Stimulated activated CD4-positive, alpha-beta T cell treated with anti-CD3 and anti-CD28 coated beads, TNF-alpha, amount 100 ng/mL, for 24 hours (primary cell): ENCODE measurements at places on chromosomes 6 and 20.

DNA sequence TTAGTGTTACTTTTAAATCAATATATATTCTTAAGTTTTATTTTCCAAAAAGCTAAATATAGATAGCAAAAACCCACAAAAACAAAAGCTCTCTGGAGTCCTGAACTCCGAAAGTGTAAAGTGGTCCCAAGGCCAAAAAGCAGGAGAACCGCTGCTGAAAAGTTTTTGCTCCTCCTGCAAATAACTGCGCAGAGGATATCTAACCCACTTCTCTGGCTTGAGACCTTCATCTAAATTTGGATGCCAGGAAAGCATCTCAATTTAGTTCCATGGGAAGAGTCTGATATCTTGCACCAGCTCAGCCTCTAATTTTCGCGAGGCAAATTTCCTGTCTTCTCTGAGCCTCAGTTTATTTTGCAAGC, 523 bp downstream of the MRPS10 start:
- no peak for DNase-seq

DNA sequence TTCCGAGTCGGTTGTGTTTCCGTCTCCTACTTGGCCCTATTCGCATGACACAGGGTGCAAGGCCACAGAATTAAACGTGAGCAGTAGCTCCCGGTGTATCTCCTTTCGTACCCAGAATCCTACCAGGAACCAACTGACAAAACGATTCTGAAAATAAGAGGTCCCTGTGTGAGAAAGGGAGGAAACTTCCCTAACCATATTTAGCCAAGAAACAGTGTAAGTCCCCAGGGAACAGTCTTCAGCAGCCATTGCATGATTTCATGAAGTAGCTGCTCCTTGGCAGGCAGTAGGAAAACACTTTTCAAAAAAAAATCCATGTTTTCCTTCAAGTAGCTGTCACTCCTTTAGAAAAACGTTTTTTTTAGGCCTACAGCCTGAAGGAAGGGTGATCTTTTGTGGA, 46.9 kb downstream of the PDE10A start:
- DNase-seq: no peak

- DNase-seq: no peak
Observed at GRCh38 chr6:157593596-157593995, 212.6 kb downstream of the ZDHHC14 start.

- DNase-seq: no peak
Observed at GRCh38 chr6:78850621-78851020, 16.7 kb upstream of the IRAK1BP1 start.

- no peak for DNase-seq
Observed at GRCh38 chr20:61749406-61750075, 316.1 kb downstream of the TAF4 start.

- DNase-seq: no peak
Observed at GRCh38 chr20:20993372-20993771, 112.8 kb downstream of the LINC00237 start.

GRCh38 chr6:143539106-143539505, 27.6 kb upstream of the FUCA2 start:
- DNase-seq: no peak

DNA sequence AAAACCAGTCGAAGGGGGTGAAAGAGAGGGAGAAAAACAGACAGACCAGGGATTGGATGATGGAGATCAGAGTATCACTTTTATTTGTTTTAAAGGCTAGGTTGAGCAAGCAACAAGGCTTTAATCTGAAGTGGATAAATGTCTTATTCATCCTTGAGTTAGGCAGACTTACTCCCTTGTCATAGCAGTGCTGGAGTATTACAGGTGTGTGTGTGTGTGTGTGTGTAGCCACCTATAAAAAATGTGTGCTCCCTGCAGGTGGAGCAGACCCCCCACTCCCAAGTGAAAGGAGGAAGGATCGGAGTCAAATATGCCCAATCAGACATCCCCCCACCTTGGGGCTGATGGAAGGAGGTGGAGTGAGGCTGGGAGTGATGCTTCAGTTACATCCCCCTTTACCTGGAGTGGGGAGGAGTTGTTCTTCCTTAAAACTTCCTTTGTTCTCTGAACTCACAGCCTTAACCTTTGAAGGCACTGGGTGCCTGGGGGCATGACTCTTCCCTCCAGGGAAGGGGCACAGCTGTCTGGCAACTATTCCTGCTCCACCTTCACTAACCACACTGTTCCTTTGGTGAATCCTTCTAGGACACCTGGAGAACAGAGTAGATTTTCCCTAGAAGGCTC, 27.3 kb downstream of the PTK7 start:
- no peak for DNase-seq

DNA sequence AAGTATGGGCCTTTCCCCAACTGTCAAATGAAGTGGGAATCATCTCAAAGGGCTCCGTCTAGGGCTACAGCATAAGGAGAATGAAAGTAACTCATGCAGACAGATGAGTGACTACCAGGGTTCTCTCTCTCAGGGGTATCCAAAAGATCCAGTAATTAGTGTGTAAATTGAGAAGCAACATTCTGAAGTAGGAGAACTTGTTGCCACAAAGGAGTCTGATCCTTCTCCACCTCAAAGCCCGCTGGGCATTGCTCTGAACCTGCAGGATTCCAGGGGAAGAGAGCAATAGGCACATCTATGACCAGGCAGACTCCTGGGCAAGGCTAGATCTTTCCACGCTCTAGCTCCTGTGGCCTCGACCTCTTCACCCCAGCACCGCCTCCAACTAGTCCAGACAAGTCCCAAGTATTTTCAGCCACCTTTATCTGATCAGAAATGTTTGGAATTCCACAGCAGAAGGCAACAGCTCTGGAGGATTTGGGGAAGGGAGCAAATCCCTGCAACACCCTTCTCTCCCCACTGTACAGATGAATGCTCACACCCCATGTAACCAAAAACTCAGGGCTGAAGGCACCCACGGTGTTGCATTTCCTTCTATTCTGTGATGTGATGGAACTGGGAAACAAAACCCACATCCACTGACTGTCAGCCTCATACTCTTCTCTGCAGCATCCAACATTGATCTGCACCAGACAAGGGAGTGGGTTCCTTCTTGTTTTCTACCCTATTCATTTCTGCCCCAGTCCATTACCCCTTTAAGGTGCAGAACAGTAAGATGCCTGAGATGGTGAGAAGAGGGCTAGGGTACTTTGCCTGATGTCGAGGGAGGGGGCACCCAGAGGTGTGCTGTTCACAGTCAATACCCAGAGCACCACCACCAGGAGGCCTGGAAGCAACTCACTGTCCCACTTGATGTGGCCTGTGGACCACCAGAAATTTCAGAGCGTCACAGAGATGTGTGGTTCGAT, 41.0 kb downstream of the COX4I2 start:
- no peak for DNase-seq

GRCh38 chr20:1832634-1833033, 62.6 kb upstream of the SIRPA start:
- no peak for DNase-seq

DNA sequence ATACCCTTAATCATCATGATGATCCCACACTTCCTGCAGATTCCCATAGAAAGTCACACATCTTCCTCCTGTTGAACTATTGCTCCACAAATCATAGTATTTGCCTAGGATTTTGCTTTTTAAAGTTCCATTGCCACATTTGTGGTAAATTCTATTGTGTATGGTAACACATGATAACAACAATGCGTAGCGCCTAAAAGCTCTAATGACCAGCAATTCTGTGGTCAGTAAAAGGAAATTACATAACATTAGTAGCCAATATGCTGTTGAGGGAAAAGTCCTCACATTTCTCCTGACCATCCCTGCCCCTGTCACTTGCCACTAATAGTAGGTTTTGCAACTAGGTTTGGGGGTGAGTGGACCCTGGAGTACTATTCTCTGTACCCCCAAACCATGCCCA, 31.8 kb upstream of the PDE7B start:
- no peak for DNase-seq

DNA sequence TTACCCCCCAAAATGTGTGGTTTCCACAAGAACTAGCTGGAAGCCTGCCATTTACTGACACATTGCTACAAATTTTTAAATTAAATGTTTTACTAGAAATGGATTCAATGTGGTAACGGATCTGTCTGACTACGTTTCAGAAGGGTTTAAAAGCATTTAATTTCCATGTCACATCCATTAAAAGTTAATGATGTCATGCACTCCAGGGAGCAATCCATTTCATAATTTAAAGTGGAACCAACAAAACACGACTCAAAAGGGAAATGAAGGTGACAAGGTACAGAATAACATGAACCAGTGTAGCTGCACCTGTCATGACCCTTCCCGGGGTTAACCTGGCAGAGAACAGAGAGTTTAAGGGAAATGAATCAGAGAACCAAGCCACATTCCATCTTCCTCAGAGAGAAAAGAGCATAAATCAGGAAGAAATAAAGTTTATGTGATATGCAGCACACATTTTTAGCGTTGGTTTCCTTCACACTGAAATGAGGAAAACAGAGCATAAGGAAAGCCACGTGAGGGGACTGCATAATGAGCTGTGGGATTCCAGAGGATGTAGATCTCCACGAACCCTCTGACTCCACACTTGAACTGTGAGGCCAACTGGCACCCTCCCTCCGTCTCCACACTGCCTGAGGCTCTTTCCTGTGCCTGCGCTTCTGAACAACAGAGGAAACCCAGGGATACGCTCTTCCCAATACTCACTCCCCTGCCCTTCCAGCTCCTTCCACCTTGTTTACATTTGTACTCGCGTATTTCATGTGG, 170.3 kb upstream of the AHI1 start:
- no peak for DNase-seq

DNA sequence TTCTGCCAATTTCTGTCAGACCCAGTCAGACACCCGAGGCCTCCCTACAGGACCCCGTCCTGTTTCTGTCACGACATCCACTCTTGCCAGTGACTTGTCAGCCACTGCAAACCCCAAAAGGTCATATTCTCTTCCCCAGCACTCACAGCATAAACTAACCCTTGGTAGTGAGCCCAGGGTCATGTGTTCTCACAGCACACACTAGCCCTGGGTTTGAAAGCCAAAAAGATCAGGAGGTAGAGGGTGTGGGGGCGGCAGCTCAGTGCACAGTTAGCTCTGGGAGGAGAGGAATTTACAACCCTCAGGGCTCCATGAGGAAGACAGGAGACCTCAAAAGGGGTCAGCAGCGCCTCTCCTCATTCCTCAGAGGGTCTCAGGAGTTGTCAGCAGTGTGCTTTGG, 9.9 kb upstream of the SNX9 start:
- DNase-seq: no peak

DNA sequence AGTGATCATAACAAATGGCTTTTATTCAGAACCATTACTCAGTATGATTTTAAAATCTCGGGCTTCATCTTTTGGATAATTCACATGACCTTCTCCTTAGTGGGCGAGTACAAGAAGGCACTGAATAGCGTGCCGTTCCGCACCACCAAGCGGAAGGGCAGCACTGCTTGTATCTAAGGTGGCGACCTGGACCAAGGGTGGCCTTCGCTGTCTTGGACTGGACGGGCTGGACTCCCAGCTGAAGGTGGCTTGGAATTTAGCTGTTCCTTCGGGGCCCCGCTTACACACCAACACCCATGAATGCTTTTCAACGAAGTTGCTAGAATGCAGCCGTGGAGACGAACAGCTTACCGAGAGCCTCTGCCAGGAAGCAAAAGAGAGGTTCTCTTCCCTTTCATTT, 168.6 kb upstream of the AGPAT4 start:
- no peak for DNase-seq

- DNase-seq: no peak
Observed at GRCh38 chr6:125989631-125990030, 3.3 kb downstream of the TRMT11 start.

GRCh38 chr6:37280162-37280887, 22.4 kb upstream of the TMEM217 start:
- no peak for DNase-seq

GRCh38 chr6:15987569-15987968, 141.3 kb upstream of the MYLIP start:
- no peak for DNase-seq

- no peak for DNase-seq
Observed at GRCh38 chr20:1568163-1568490, 10.6 kb upstream of the SIRPD start.

GRCh38 chr6:130223508-130223907, 757 bp upstream of the SAMD3 start:
- peak; percentile 47 for DNase-seq
